Vagina (tissue), 2 donors: ENCODE measurements at places on chromosomes 4 and X.

DNA sequence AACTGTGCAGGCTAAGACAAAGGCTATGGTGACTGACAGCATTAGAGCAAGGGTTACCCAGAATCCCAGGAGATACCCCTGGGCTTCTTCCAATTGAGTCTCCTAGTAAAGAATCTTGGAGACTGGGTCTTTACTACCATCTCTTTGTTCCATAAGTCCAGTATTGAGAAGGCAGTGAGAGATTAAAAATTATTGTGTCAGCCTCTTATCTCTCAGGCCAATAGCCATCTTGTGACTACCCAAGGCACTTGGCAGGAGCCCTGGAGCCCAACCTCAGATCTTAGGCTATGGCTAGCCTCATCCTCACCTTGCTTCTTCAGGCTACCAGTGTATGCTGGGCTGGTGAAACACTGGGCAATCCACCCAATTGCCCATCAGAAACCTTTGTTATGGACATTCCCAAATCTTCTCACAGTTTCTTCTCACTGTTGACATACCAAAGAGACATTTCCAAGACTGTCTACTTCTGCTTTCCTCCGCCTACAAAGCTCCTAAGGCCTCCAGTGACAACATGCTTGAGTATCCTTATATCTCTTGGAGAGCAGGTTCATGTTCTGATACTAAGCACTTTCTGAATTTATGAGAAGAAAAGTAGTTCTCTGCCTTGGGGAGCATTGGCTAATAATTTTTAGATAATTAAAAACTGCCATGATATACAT is 76.3 kb upstream of the STIM2 start:
- DNase-seq, result no peak

DNA sequence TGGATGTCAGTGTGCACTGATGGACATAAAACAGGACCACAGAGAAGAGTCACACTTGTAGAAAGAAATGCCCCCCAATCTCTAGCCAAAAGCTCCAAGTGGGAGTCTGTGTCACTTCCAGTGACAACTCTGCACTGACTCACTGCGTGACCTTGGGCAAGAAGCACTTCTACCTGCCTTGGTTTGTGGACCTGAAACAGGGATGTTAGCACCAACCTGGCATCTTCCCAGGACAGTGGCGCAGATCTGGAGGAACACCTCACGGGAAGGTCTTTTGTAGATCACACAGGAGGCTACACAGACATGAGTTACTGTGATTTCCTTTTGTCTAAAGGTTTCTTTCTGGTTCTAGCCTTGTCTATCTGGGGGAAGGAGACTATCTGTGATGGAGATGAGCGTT is 80.5 kb upstream of the DHRSX start:
- no peak for DNase-seq

DNA sequence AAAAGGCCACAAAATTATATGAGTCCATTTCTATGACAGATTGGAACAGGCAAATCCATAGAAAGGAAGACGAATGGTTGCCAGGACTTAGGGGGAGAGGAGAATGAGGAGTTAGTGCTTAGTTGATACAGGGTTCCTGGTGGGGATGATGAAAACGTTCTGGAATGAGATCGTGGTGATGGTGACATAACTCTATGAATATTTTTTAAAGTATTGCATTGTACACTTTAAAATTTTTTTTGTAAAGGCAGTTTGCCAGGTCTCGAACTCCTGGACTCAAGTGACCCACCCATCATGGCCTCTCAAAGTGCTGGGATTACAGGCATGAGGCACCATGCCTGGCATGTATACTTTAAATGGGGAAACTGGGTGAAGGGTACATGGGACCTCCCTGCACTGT is 9.9 kb upstream of the CCNQ start:
- no peak for DNase-seq

GRCh38 chr4:90120037-90120436 is 7.2 kb upstream of the CCSER1 start:
- DNase-seq, result no peak
